ENCODE measurements at places on chromosomes 11 and 22.

GRCh38 chr11:75160220-75160757 lies 9.4 kb downstream of the SLCO2B1 start:
- DNase-seq: no peak

- DNase-seq: no peak
Measured at GRCh38 chr11:30876663-30877396, 290.7 kb upstream of the MPPED2 start.

DNA sequence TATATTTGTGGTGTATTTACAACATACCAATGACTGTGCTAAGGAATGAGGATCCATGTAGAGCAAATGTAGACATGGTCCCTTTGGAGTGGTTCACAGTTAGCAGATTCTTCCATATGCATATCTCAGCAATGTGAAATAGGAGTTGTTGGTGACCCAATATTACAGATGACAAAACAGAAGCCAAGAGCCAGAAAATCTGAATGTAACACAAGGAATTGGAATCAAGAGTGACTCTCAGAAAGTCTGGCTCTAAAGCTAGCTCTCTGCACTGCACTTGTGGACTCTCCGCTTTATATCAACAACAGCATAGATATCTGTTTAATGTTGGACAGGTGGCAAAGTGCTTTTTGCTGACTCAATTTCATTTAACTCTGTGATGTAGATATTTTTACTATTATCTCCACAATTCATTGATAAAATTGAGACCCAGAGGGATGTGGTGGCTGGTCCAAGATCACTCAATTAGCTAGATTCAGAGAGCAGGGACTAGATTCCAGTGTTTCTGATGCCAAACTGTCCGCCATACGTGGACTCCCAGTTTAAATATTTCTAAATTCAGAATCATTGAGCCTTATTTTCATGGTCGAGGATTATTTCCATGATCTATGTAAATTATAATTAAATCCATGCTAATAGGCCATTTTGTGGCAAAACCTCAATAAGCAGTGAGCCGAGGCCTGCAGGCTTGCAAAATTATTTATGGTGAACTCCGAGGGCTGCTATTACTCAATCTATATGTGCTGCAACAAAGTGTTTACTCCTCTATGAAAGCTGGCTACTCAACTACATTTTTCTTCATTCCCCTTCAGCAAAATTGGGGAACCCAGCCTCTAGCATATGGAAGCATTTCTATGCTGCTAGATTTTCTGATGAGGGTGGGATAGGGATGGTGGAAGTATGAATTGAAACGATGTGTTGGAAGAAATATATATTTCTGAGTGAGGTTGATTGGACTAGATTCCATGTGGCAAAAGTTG lies 21.1 kb upstream of the TENM4 start:
- DNase-seq: no peak

DNA sequence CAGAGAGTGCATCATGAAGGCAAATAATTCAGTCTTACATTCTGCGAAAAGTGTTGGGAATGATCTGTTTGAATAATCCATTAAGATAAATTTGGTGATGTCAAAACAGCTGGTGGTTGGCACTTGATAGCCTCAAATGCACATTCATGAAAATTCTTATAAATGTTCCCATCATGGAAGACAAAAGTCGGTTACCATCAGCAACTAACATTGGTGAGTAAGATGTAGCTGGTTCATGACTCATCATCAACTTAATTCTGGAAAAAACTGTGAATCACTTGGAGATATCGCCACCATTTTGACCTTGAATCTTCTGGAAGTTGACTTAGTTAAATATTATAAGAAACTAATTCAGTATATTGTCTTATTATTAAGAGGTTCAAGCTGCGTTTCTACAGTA lies 11.2 kb downstream of the CRYBB1 start:
- peak; percentile 38 for DNase-seq

DNA sequence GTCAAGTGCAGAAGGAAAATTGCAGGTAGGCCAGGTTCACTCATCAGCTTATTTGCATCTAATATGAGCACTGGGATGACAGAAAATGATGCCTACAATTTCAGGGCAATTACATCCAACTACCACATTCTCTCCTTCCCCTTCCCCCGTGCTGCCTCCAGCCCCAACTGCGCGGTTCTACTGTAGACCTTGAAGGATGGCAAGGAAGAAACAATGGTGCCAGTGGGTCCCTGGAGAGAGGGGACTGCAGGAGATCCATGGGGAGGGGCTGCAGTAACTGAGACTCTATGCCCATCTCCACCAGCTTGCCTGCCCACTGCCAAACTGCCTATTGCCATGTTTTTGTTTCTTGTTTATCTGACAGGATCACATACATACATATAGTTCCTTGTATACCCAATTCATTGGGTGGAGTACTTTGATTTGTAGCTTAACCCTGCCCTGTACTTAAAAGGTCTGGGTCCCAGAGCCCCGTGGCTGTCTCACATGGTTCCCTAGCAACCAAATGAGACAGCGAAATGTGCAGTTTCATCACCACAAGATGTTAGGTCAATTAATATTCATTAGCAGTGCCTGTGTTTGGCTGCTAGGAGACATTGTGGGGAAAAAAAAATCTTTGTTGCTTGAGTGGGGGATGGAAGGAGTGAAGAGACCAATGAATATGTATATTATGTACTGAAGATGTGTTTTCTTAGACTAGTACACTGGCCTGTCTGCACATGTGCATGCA lies 253.5 kb upstream of the PLET1 start:
- DNase-seq: no peak

Measured in suppressor macrophage treated with lipopolysaccharide for 4 hours (primary cell).